Right ventricle myocardium inferior (tissue), 1 donor: ENCODE measurements at places on chromosomes 5 and 9.
A peak's percentile ranks its signal among the peaks of the same experiment; 100 is the strongest.

GRCh38 chr5:173623296-173623771 lies 6.9 kb upstream of the BOD1 start:
- DNase-seq = no peak

GRCh38 chr5:81165493-81166119 lies 67.5 kb upstream of the CKMT2 start:
- DNase-seq = no peak

DNA sequence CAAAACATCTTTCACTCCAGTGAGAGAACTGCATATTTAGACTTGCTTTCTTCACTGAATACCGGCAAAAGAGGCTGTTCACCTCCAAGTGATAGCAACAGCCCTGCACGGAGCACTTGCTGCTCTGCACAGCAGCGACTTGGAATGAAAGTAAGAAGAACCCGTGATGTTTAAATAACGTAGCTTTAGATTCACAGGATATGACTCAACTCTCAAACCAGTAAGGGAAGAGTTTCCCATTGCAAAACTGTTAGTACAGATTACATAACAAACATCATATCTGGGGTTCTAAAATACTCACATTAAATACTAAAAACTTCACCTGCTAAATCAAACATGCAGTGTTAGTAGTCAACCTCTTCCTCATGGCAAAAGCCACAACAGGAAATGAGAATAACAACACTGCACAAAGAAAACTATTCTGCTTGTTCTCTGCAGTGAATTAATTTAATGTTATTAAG lies 203.4 kb downstream of the MCTP1 start:
- peak; percentile 81 for DNase-seq

DNA sequence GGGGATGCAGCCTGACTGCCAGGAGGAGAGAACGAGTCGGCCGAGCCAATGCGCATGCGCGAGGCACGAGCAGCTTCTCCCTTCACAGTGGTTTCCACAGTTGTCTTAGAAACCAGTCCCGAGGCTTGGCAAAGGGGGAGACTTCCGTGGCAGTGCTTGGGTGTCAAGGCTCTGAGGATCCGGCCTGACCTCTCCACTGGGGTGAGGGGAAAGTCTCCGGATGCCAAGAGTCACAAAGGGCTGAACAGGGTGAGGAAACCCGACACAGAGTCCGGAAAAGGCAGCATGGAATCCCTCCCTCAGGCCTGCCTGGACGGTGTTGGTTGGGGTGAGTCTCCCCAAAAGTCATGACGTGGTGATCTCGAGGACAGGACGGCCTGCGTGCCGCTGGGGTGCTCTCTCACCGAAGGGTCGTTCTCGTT lies 475.5 kb downstream of the SPATA31A7 start:
- DNase-seq = peak; percentile 27

GRCh38 chr9:114339130-114339908 lies 9.7 kb downstream of the ORM2 start:
- DNase-seq = no peak

- DNase-seq = no peak
Observed at GRCh38 chr9:14311956-14312685, 1.8 kb downstream of the NFIB start.

GRCh38 chr9:13532407-13532806 lies 252.9 kb upstream of the MPDZ start:
- DNase-seq = no peak

DNA sequence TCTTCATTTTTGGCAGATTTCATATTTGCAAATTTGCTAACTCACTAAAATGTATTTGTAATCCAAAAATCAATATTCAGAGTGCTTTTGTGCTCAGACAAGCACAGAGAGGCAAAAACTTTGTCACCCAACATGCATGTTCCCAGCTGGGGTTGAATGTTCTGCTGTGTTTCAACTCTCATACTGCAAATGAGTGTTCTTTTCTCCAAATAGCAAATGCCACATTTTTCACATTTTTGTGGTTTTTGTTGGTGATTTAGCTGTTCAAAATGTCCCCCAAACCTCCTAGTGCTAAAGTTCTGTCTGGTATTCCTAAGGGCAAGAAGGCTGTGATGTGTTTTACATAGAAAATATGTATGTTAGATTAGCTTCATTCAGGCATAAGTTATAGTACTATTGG lies 87.3 kb upstream of the PCSK5 start:
- no peak for DNase-seq

DNA sequence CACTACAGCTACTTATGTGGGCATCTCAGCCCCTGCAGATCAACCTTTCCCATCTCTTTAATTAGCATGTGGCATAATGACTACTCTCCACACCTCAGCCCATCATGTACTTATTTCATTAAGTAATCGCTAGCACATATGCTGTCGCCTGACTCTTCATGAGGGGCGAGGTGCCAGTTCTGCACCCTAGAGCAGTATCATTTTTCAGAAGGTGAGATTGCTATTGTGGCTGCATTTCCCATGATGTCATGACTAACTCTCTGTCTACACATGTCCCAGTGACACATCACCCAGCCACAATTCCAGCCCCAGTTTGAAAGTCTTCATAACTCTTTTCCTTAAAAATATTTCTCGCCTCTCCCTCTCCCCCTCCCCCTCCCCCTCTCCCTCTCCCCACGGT lies 7.6 kb upstream of the F2RL1 start:
- DNase-seq = no peak

DNA sequence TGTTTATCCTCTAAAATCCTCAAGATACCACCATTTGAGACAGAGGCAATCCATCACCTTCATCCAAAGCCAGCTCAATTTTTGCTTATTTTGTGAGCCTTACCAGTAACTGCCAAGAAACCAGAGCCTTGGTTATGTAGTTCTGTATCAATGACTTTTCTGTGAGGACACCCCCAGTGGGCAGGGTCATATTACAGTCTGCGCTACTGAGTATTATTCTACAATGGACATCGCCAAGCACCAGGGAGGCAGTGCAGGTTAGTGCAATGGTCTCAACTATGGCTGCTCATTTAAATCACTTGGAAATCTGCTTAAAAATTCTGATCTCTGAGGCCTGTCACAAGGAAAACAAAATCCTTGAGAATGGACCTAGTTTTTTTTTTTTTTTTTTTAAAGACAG lies 90.5 kb upstream of the NIPAL4 start:
- no peak for DNase-seq

- DNase-seq = no peak
Observed at GRCh38 chr5:158758675-158759074, 341.0 kb downstream of the EBF1 start.
